ENCODE measurements at places on chromosomes 1 and 21. TPM values are rescaled to one million over a fixed set of nuclear protein-coding genes. Genes with fewer than 3 reads are reported as not detected.

DNA sequence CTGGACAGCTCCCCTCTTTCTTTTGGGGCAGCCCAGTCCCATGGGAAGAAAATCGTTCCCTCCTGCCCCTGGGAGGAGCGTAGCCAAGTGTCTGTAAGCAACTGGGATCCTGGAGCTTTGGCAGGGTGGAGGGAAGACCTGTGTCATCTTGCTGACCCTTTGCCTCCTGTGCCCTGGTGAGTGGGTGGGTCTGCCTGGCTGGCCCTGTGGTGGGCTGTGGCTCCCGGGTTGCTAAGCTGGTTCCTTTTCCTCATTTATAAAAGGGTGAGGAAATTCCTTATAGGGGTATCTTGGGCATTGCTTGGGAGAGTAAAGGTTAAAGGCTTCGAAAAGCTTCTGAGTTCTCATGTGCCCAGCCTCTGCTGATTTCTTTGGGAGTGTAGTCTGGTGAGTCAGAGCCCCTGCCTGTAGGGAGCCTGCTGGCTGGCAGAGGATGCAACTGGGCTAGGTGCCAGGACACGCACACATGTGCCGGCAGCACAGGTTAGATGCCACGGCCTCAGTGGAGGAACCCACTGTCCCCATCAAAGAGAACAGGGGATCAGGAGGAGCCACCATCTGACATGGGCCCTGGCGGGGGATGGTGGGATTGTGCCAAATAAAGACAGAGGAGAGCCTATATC lies 85.2 kb downstream of the ARHGEF10L start:
- DNase-seq = no peak

Gene TTC22
- 2.0 TPM for total RNA-seq

Gene OPTC
- not detected for total RNA-seq

DNA sequence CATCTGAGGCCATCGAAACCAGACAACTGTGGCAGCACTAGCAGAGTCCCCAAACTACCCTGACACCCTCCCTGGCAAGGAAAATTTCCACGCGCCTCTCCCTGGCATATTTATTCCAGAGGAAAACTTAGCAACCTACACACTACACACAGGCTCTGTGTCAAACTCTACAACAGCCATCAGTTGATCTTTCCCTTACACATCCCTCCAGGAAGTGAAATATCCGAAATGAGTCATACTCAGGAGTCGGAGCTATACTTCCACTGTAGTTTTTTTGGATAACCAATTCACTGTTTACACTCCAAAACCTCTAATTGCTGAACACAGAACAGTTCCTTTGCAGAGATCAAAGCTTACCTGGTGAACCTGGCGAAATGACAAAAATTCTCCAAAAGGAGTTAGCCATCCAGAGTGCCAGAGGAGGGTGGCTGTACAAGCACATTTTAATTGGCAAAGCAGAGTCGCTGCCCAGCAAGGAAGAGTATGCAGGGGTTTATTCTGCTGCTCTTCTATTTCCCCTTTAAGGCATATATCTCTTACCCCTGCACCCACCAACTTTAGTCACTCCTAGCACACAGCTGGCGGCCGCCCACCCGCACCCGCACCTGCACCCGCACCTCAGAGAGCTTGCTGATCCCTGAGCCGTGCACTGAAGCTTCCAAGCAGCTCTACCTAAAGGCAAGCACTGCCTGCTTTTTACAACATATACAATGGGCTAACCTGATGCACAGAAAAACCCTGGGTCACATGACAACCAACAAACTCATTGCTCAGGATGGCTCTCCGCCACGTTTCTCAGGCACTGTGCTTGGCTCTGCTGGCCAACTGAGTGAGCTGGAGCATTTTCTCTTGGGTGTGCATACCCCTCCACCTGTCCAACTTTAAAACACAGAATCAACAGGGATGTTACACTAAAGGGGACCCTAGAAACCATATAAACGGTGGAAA lies 54.9 kb downstream of the CAPZB start:
- DNase-seq = no peak

GRCh38 chr1:180579961-180580611 lies 21.3 kb downstream of the OVAAL start:
- DNase-seq = no peak

Data from activated T-cell treated with anti-CD3 and anti-CD28 coated beads, Interleukin-2, amount 50 U/mL, for 4 hours (primary cell).